ENCODE measurements at places on chromosomes 16 and 17.

GRCh38 chr16:10497132-10498101 lies 83.0 kb downstream of the EMP2 start:
- DNase-seq, result no peak

DNA sequence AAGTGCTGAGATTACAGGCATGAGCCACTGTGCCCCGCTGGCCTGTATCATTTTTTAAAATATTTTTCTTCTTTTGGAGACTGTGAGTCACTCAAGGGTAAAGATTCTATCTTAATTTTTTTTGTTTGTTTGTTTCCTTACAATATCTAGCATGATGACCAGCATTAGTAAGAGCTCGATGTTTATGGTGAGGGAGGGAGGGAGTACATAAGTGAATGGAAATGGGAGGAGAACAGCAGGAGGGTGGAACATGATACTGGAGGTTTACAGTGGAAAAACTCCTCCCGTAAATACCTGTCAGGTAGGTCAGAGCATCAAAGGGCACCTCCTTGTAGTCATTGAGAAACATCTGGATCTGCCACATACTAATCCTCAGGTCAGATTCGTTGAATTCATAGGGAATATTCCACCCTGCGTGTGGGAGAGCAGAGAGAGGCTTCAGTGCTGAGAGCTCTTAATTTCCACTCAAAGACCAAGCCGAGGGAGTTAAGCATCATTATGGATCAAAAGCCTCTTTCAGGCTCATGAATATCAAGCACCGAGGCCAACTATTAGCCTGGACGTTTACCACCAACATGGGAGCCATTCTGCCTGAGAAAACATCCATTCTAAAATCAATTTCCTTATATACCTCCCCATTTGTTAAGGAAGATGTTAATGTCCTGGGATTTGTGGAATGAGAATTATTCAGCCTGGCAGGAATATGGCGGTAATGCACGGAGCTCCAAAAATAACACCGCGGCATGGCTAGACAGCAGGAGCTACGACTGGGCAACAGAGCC lies 51.8 kb downstream of the LYRM1 start:
- DNase-seq, result no peak

- no peak for DNase-seq
Measured at GRCh38 chr16:17224350-17224749, 246.4 kb downstream of the XYLT1 start.

DNA sequence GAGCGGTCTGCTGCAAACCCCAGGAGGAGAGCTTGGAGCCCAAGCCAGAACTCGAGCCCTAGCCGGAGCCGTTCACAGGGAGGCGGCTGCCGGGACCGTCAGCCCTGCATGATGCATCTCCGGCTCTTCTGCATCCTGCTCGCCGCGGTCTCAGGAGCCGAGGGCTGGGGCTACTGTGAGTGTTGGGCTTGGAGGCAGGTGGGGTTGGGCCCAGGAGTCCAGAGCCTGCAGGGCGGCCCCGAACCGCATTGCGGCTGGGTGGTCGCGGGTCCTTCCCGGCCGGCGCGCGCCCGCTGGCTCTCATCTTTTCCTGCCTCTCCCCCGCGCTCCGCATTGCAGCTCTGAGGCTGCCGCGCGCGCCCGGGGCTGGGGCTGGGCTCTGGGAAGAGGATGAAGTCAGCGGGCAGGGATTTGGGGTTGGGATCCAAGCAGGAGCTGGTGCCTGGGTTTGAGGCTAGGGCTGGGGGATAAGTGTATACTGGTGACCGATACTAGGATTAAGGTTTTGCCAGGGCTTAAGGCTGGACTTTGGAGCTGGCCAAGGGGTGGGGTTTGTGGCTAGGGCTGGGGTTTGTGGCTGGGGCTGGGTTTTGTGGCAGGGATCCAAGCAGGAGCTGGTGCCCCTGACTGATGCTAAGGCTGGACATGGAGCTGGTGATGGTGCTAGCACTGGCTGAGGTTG lies 532 bp downstream of the CNTNAP1 start:
- DNase-seq, result peak; percentile 46

DNA sequence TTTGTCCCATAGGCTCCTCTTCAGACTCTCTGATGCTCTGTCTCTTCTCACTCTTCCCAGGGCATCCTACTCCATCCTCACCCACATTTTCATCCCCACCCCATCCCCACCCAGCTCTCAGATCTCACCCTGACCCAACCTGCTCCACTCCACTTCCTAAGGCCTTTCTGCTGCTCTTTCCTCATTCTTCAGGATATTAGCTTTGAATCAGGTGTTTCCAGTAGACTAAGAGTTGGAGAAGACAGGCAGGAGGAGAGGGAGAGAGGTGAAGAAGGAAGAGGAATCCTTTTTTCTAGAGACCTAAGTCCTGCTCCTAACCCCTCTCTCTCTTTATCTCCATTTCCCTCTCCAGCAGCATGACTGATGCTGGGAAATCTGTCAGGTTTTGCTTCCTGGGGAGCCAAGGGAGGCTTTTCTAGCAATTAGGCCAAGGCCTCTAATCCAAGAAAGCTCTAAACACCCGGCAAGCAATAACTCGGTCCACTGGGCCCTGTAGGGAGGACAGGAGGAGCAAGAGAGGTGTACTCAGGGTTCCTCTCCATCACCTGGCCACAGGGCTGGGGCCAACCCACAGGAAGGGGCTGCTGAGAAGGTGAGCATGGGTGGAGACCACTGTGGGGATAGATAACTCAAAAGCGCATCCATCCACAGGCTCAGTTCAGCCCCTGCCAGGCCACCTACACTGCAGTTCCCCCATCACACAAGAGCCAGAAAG lies 133.3 kb downstream of the TMEM132E start:
- no peak for DNase-seq

DNA sequence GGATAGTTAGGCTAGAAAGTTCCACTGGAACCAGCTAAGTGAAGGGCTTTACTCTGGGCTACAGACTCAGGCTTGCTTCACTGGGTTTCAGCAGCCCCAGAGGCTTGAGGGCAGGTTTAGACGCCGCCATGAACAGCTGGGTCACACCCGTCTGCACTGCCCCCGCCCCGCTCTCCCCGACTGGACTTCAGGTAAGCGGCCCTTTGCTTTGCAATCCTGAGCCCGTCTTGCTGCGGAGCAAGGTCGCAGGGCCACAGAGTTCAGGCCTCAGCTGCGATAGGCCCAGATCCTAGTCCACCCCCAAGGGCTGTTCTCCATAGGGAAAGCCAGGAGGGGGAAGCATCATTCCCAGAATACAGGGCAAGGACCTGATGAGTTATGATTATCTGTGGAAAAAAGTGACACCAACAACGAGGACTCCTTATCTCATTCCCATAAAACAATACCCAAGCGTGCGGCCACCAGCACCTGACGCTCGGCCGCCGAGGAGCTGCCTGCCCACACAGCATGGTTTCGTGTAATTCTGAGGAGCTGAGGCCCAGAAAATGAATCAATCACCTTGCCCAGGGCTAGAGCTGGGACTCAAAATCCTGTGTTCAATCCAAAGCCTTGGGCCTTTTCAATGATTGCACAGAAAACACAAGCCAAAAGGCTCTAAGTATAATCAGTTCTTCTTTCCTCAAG lies 20.4 kb downstream of the MEAK7 start:
- DNase-seq, result no peak

GRCh38 chr17:73759734-73760438 lies 115.6 kb upstream of the SDK2 start:
- DNase-seq, result no peak

DNA sequence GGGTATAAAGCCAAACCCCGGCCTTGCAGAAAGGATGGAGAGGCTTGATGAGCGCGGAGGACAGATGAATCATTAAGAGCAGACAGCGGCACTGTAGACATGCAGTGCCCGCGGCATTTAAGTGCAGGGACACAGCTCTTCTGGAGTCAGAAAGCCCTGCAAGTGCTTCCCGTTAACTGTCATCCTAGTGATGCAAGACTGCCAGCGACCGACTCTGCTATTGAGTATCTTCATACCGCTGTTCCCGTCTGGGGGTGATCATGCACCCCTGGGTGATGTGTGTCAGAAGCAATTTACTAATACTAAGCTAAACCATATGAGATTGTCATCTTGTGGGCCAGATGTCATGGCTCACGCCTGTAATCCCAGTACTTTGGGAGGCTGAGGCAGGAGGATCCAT lies 101.0 kb downstream of the ABCC6 start:
- no peak for DNase-seq

- DNase-seq, result no peak
Measured at GRCh38 chr17:29616300-29617048, 6.2 kb downstream of the CORO6 start.

- DNase-seq, result no peak
Measured at GRCh38 chr16:52051414-52052172, 495.4 kb downstream of the TOX3 start.

DNA sequence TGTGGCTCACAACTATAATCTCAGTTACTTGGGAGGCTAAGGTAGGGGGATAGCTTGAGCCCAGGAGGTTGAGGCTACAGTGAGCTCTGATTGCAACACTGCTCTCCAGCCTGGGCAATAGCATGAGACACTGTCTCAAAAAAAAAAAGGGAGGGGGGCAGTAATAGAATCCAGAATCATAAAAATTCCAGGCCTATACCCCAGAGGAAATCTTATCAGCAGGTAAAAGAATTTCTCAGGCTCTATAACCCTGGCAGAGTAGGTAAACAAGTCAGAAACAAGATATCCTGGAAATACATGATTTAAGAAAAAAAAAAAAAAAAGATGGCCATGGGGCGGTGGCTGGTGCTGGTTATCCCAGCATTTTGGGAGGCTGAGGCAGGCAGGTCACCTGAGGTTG lies 12.9 kb downstream of the SPAG9 start:
- no peak for DNase-seq

DNA sequence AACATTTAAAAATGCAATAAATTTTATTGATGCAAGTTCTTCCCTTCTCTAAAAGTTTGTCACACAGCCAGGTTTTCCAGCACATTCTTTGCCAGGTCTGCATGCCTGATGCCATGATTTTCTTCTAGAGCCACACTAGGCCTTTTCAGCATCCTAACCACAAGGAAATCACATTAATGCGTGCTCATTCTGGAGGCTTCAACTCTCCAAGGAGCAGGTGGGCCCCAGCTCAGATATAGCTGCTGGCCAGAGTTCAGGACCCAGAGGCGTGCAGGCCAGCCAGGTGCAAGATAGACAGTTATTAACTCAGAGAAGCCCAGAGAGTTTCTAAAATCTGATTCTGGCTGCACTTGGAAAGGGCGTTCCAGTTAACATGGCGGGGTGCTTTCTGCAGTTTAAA lies 124.5 kb upstream of the MAF start:
- DNase-seq, result no peak

DNA sequence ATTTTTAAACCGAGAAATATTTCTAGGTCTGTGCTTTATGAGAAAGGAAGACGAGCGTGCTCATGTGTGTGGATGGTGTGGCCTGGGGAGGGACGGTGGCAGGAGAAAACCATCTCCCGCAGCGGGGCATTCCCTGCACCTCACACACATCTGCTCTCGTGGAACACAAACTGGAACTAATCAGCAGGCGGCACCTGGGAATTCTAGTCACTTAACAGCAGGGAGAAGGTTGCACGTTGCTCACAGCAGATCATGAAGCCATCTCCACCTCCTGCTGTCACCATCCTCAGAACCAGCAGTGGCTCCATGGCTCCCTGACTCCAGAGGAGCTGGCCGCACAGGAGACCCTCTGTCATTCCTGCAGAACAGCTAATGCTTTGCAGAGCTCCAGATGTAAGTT lies 35.2 kb downstream of the ADCY9 start:
- no peak for DNase-seq

- DNase-seq, result no peak
Measured at GRCh38 chr17:34993031-34993430, 12.7 kb downstream of the LIG3 start.

GRCh38 chr16:19294156-19294649 lies 8.7 kb downstream of the CLEC19A start:
- DNase-seq, result peak; percentile 98

GRCh38 chr17:15963670-15964110 lies 18.8 kb downstream of the ADORA2B start:
- no peak for DNase-seq

DNA sequence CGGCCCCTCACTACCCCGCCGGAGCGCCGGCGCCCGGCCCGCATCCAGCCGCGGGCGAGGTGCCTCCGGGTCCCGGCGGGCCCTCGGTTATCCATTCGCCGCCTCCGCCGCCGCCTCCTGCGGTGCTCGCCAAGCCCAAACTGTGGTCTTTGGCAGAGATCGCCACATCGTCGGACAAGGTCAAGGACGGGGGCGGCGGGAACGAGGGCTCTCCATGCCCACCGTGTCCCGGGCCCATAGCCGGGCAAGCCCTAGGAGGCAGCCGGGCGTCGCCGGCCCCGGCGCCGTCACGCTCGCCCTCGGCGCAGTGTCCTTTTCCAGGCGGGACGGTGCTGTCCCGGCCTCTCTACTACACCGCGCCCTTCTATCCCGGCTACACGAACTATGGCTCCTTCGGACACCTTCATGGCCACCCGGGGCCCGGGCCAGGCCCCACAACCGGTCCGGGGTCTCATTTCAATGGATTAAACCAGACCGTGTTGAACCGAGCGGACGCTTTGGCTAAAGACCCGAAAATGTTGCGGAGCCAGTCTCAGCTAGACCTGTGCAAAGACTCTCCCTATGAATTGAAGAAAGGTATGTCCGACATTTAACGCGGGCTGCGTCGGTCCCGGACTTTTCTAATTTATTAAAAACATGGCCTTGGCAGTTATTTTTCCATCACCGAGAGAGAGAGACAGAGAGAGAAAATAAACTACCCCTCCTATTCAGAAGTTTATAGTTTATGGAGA lies 2.8 kb downstream of the IRX5 start:
- no peak for DNase-seq

DNA sequence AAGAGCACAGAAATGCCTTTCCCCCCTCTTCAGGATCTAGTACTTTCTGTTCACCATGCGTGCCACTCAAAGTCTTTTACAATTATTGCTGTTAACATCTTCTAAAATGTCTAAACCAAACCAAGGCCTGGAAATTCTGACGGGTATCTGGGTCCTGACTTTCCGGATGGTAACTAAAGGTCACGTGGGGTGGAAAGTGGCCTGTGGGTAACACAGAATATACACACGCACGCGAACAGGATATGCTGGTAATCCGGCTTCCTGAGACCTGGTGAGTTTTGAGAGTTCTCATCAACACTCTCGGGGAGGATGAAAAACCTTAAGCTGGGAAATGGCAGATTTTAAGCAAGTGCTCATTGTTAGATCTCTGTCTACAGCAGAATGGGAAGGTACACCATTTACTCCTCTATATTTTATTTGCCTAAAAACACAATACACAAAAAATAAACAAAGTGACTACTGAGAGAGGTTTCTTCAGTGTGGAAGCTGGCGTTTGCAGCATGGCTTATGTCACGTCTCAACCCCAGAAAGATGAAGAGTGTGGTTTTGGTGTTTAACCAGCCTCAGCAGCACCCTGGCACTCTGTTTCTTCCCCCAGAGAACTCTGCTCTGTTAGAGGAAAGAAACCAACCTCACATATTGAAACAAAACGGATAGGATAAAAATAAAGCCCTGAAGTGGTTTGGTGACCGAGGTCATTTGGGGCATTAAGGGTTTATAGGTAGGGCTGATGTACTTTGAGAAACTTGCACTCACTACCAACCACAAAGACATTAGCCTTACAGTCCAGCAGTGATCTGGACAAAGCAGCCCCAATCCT lies 37.3 kb downstream of the SMG6 start:
- DNase-seq, result peak; percentile 37

- peak; percentile 58 for DNase-seq
Measured at GRCh38 chr16:67883872-67884261, 818 bp upstream of the NRN1L start.

GRCh38 chr17:58187675-58188074 lies 4.9 kb upstream of the EPX start:
- no peak for DNase-seq

Measured in suppressor macrophage treated with lipopolysaccharide for 4 hours (primary cell).